ENCODE measurements at places on chromosomes 11 and 22. TPM values are rescaled to one million over a fixed set of nuclear protein-coding genes. Genes with fewer than 3 reads are reported as not detected.

Gene RIC8A
- 129 TPM for total RNA-seq

Gene MICAL2
- total RNA-seq = 285 TPM

Gene RASD2
- total RNA-seq = under 0.01 TPM

Gene NCR3LG1
- 3.9 TPM for total RNA-seq

Gene MYBPC3
- not detected for total RNA-seq

Gene ACCSL
- not detected for total RNA-seq

Gene ROBO3
- 10.3 TPM for total RNA-seq

Gene MOV10L1
- total RNA-seq = 0.72 TPM

Data from IMR-90 (cell line).